Kidney (tissue), 22 donors: ENCODE measurements at places on chromosomes 6 and 20.

DNA sequence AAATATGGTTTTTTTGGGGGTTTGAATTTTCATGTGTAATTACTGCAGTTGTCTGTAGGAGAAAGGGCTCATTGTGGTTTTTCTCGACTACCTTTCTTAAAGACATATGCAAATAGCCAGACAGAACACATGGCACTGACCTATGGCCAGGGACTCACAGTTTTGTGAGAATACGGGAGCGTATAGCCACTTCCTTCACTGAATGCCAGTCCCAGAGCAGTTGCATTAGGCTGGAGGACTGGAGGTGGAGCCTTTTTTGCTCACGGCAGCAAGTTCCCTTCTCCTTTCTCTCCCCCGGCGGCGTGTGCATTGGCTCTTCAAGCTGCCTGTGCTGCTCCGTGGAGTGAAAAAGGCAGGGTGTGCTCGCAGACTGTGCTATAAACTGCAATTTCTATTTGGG is 114.9 kb downstream of the AKAP7 start:
- DNase-seq, result peak; percentile 69
- H3K4me3 ChIP-seq, result peak overlapping the region; percentile 67
- no peaks in the 10 kb centered on the region for H3K36me3 ChIP-seq
- peaks cover 6% of the 10 kb centered on the region for H3K4me1 ChIP-seq
- no peak overlapping the region for H3K27ac ChIP-seq

GRCh38 chr6:71463061-71463460 is 174.4 kb downstream of the OGFRL1 start:
- no peaks in the 10 kb centered on the region for H3K27me3 ChIP-seq
- no peaks in the 10 kb centered on the region for H3K36me3 ChIP-seq
- DNase-seq, result no peak
- no peaks in the 10 kb centered on the region for H3K4me1 ChIP-seq
- H3K27ac ChIP-seq, result no peak overlapping the region

DNA sequence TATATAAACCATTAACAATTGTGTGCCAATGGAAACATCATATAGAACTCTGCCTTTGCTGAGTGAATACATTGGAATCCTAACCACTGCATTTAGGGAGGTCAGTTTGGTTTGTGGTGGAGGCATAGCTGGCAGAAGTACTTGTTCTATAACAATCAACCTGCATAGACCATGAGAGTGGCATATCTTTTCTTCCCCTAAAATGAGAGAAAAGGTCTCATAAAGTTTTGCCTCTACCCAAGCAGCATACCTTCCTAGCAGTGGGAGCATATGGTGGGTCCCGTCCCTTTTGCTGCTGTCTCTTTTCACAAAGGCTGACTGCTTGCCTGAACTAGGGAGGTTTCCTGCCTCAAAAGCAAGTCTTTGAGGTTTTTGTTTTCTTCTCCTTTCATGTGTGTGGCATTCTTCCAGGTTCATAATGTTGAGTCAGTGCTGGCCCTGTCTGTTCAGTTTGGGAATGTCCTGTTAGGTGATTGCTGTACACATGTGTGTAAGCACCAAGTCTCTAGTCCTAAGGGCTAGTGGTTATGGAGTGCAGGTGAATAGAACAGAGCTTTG is 61.2 kb upstream of the SUPT3H start:
- no peaks in the 10 kb centered on the region for H3K36me3 ChIP-seq
- no peaks in the 10 kb centered on the region for H3K4me1 ChIP-seq
- H3K27me3 ChIP-seq, result no peaks in the 10 kb centered on the region
- H3K27ac ChIP-seq, result no peak overlapping the region
- H3K4me3 ChIP-seq, result no peak overlapping the region

- no peak overlapping the region for H3K27ac ChIP-seq
- no peaks in the 10 kb centered on the region for H3K4me1 ChIP-seq
- H3K36me3 ChIP-seq, result no peaks in the 10 kb centered on the region
- H3K27me3 ChIP-seq, result no peaks in the 10 kb centered on the region
Measured at GRCh38 chr20:373171-373890, 7.2 kb upstream of the TRIB3 start.

DNA sequence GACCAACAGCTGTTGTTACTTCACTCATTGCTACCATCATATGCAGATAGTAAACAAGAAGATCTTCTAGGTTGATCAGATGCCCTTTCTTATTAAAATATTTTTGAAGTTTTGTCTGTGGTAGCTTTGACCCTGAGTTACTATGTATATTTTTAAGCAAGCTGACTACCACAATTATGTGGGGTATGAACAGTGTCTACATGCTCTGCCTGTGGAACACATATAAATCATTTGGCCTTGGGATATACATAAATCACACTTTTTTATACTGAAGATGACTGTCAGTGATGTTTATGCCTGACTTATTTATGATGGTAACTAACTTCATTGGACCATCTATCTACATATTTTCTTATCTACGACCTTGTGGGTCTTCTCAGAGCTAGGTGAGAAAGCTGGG is 44.2 kb downstream of the LIN28B start:
- no peak for DNase-seq
- no peaks in the 10 kb centered on the region for H3K4me1 ChIP-seq
- H3K27ac ChIP-seq, result no peak overlapping the region
- H3K4me3 ChIP-seq, result no peak overlapping the region

DNA sequence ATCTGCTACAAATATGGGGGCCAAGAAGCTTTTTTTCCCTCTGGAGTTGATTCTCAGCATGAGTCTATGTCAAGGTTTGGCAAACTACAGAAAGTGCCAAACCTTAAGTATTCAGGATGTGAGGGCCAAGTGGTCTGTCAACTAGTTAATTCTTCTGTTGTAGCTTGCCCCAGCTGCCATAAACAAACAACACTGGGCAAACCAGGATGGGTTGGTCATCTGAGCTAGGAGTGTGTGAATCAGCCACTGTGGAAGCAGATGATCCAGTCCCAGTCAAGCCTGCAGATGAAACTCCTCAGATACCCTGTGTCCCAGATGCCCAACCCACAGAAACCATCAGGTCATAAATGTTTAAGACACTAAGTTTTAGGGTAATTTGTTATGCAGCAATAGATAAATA is 103.0 kb upstream of the MOCS1 start:
- no peak for DNase-seq
- H3K27ac ChIP-seq, result no peak overlapping the region
- H3K4me1 ChIP-seq, result no peaks in the 10 kb centered on the region

DNA sequence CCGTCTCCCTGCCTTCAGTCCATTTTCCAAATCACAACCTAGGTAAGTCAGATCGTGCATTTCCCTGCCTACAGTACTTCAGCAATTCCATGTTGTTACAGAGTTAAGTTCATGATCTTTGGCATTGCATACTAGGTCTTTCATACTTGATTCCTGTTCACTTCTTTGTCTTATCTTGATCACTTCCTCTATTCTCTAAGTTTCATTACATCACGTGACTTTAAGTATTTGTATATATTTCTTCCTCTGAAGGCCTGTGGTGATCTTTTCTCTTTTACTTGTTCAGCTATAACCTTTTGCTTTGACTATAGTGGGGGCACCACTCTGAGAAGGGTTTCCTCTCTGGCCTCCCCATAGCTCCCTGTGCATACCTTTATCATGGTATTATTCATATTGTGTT is 100.2 kb downstream of the TRMT11 start:
- no peaks in the 10 kb centered on the region for H3K27me3 ChIP-seq
- DNase-seq, result no peak
- no peaks in the 10 kb centered on the region for H3K36me3 ChIP-seq
- no peak overlapping the region for H3K4me3 ChIP-seq
- H3K27ac ChIP-seq, result no peak overlapping the region
- no peaks in the 10 kb centered on the region for H3K4me1 ChIP-seq
